ENCODE measurements at places on chromosomes 12 and 14.

DNA sequence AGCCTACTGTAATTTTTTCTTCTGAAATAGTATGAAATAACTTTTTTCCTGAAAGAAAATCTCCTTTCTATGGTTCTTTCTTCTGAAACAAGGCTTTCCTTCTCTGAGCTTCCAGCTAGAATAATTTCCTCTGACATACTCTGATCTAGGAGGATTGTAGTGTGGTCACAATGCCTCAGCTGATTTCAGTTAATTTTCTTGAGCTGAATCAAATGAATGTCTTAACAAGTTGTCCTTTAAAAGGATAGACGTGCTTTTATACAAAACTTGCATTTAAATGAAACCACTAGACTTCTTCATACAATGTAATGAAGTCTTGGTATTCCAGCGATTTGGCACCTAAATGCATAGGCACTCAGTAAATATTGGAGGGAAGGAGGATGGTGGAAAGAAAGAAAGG, 94.4 kb downstream of the BICD1 start:
- DNase-seq: no peak

- DNase-seq: no peak
These were observed 26.3 kb downstream of the SETD1B start for GRCh38 chr12:121830134-121830533.

GRCh38 chr14:29806124-29806517, 121.5 kb downstream of the PRKD1 start:
- DNase-seq: no peak

GRCh38 chr12:10673659-10674384, at the start of gene STYK1:
STYK1 (minus strand) TSS chr12:10674052; CDS start chr12:10634618, 39,434 bp downstream.
- peak; percentile 17 for DNase-seq

GRCh38 chr14:71651228-71651627, 281.0 kb upstream of the RGS6 start:
- no peak for DNase-seq

DNA sequence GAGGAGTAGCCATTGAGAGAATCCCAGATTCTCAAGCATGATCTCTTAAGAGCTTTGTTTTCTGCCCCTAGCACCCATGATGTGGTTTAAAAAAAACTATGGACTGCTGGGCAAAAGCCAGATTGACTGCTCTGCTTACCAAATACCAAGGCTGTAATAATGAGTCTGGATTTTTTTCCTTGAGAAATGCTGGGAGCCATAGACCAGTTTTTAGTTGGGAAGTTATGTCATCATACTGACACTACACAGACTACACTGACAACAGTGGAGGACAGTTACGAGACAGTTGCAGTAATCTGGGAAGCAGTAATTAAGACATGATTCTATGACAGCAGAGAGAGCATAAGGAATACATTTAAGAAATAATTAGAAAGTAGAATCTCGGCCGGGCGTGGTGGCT, 35.8 kb downstream of the SPATA7 start:
- no peak for DNase-seq

- DNase-seq: no peak
These were observed 227.7 kb downstream of the NOVA1 start for GRCh38 chr14:26370115-26370514.

- no peak for DNase-seq
These were observed 107.7 kb upstream of the CAND1 start for GRCh38 chr12:67161322-67161918.

DNA sequence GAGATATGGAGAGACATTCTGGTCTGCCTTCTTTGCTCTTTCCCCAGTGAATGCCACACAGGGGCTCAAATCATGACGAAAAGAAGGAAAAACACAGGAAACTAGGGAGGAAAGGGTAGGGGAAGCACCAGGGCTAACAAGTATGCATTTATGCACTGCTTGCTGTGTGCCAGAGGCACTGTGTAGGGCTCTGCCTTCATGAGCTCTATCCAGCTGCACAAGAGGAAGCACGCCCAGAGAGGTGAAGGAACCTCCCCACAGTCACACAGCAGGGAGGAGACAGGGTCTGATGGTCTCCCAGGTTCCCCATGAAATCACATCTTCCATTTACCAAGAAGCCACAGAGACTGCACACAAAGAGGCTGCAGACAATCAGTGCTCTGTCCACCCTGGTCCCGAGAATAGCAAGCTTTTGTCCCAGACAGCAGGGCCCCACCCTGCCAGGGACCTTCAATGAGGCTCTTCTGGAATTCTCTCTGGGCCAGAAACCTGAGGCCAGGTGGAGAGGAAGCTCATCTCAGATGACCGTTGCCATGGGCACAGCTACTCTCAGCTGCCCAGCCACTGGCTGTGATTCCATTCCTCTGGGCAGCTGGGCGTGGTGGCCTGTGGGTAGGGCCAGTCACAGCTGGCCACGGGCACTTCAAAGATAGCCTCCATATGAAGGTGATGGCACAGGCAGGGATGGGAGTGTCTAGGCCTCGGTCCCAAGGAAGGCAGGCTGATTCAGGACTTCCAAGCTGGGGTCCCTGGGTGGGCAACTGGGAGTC, 7.3 kb upstream of the TRPV4 start:
- no peak for DNase-seq

GRCh38 chr12:24909667-24910066, 39.2 kb downstream of the BCAT1 start:
- no peak for DNase-seq

DNA sequence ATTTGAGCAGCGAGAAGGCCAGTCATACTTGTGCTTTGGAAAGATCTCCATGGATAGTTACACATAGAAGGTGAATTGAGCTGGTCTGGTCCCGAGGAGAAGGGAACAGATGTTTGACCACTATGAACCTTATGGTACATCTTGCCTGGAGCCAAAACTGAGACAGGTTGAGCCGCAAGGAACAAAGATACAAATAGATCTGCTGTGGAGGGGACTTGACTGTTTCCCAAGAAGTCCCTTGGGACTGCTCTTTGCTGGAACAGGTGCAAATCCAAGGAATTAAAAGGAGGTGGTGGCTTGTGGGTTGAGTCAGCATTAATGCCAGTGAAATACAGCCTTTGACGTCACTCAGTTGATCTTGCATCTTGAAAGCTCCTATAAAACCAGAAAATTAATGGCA, 68.8 kb upstream of the PRIMA1 start:
- DNase-seq: no peak

GRCh38 chr12:57476162-57476992, 3.3 kb downstream of the ARHGAP9 start:
- DNase-seq: peak; percentile 51

GRCh38 chr12:53060721-53061276, 10.9 kb downstream of the TNS2 start:
- no peak for DNase-seq

GRCh38 chr12:96321941-96322340, 78.3 kb downstream of the CDK17 start:
- DNase-seq: no peak

DNA sequence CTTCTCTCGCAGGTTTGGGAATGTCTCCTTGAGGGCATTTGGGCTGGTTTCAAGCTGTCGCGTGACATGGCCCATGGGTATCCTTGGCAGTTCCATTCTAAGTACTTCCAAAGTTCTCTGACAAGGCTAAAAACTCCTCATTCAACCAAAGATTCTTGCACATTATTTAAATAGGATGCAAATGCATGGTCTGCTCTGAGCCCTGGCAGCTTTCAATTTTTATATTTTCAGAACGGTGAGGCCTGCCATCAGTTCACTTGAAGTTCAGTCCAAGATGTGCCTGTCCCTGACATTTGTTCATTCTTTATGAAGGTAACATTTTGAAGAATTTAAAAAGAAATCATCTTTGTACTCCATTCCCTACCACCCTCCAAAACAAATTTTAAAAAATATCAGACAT, 160.0 kb downstream of the KCNA5 start:
- DNase-seq: no peak

All from activated CD4-positive, alpha-beta T cell treated with anti-CD3 and anti-CD28 coated beads, Interleukin-2, amount 50 U/mL, for 24 hours (primary cell).